ENCODE measurements at places on chromosomes 4 and X. TPM values are rescaled to one million over a fixed set of nuclear protein-coding genes. Genes with fewer than 3 reads are reported as not detected.

CLGN gene
- polyA plus RNA-seq, result 0.11 TPM

KDR gene
- 8.2 TPM for polyA plus RNA-seq

H2BW2 gene
- not detected for polyA plus RNA-seq

NEXMIF gene
- polyA plus RNA-seq, result under 0.01 TPM

GRK4 gene
- 3.4 TPM for polyA plus RNA-seq

FOXP3 gene
- polyA plus RNA-seq, result 0.16 TPM

PCYT1B gene
- polyA plus RNA-seq, result 0.03 TPM

TAPT1 gene
- 8.9 TPM for polyA plus RNA-seq

MMRN1 gene
- 30.1 TPM for polyA plus RNA-seq

COL4A5 gene
- 8.1 TPM for polyA plus RNA-seq

HMGN5 gene
- polyA plus RNA-seq, result 9.7 TPM

LRIT3 gene
- 0.10 TPM for polyA plus RNA-seq

GLOD5 gene
- 0.22 TPM for polyA plus RNA-seq

EFHC2 gene
- 0.15 TPM for polyA plus RNA-seq

AWAT2 gene
- polyA plus RNA-seq, result not detected

GPR82 gene
- polyA plus RNA-seq, result not detected

GAGE12E gene
- polyA plus RNA-seq, result not detected

CT45A10 gene
- not detected for polyA plus RNA-seq

POU3F4 gene
- not detected for polyA plus RNA-seq

ARHGEF38 gene
- 2.7 TPM for polyA plus RNA-seq

XK gene
- polyA plus RNA-seq, result 0.22 TPM

RPS6KA3 gene
- 16.3 TPM for polyA plus RNA-seq

SPANXA1 gene
- not detected for polyA plus RNA-seq

NWD2 gene
- 1.0 TPM for polyA plus RNA-seq

BRS3 gene
- not detected for polyA plus RNA-seq

GUCY1A1 gene
- 4.1 TPM for polyA plus RNA-seq

HPRT1 gene
- polyA plus RNA-seq, result 18.0 TPM

PLAC8 gene
- 7.6 TPM for polyA plus RNA-seq

RPGR gene
- 4.4 TPM for polyA plus RNA-seq

MAGEA2 gene
- not detected for polyA plus RNA-seq

P2RY8 gene
- 1.2 TPM for polyA plus RNA-seq

C4orf50 gene
- polyA plus RNA-seq, result 0.01 TPM

MAGIX gene
- polyA plus RNA-seq, result 3.4 TPM

EPHA5 gene
- 0.01 TPM for polyA plus RNA-seq

SYN1 gene
- 3.0 TPM for polyA plus RNA-seq

LGI2 gene
- polyA plus RNA-seq, result 0.98 TPM

TCEAL5 gene
- polyA plus RNA-seq, result 0.12 TPM

ESX1 gene
- not detected for polyA plus RNA-seq

RADX gene
- polyA plus RNA-seq, result 1.2 TPM

HPSE gene
- polyA plus RNA-seq, result 0.29 TPM

MTNR1A gene
- not detected for polyA plus RNA-seq

SAGE1 gene
- polyA plus RNA-seq, result not detected

SLIT2 gene
- 5.2 TPM for polyA plus RNA-seq

MAOB gene
- 37.9 TPM for polyA plus RNA-seq

ZNF630 gene
- 2.5 TPM for polyA plus RNA-seq

QDPR gene
- polyA plus RNA-seq, result 90.0 TPM

F11 gene
- polyA plus RNA-seq, result not detected

DAPP1 gene
- 0.36 TPM for polyA plus RNA-seq

NXF2 gene
- not detected for polyA plus RNA-seq

GRIA2 gene
- polyA plus RNA-seq, result 0.04 TPM

CENPC gene
- 4.7 TPM for polyA plus RNA-seq

TCEAL6 gene
- not detected for polyA plus RNA-seq
